Activated naive CD8-positive, alpha-beta T cell treated with anti-CD3 and anti-CD28 coated beads, Interleukin-2, amount 10 ng/mL, durations not matched to agents 7 days and 5 days (primary cell): ENCODE measurements at places on chromosomes 7 and 10. TPM values are rescaled to one million over a fixed set of nuclear protein-coding genes. Genes with fewer than 3 reads are reported as not detected.

Gene ATOH7
- not detected for total RNA-seq

Gene MEST
- 8.7 TPM for total RNA-seq

Gene HERC4
- total RNA-seq, result 71.5 TPM

DNA sequence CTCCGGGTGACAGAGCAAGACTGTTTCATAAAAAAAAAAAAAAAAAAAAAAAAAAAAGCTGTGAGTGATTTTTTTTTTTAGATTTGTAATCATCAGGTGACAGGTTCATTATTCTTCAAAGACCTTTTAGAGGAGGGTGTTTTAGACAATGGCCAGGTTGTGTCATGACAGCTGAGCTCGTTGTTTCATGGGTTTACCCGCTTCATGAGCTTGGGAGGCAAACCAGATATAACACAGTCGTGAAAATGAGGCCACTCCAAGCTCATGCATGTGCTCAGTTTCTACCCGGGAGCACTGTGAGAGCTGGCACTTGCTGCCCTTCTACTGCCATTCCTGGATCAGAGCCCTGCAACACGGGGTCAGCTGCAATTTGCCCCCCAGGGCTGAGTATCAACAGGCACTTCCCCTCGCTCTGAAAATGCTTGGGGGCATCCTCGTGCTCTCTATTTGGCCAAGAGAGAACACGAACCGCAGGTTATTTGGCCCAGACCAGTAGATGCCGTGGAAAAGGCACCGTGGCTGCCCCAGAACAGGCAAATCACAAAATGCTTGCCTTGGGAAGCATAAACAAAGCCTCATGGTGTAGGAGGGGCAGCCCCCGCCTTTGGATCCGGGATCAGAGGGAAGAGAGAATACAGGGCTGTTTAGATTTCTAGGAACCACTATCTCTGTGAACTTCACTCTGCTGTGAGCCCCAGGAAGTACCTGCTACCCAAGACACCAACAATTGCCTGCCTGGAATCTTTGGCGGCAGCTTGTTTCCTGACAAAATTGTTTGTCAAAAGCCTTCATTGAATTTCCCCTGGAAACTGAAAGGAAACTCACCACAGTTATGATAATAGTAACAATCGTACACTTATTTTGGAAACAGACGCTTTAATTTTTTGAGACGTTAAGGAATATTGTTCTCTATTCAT, 371.0 kb downstream of the FRMD4A start:
- no peak for DNase-seq
- peaks cover 1% of the 10 kb centered on the region for H3K36me3 ChIP-seq
- H3K27me3 ChIP-seq, result no peaks in the 10 kb centered on the region
- H3K27ac ChIP-seq, result no peak overlapping the region

DNA sequence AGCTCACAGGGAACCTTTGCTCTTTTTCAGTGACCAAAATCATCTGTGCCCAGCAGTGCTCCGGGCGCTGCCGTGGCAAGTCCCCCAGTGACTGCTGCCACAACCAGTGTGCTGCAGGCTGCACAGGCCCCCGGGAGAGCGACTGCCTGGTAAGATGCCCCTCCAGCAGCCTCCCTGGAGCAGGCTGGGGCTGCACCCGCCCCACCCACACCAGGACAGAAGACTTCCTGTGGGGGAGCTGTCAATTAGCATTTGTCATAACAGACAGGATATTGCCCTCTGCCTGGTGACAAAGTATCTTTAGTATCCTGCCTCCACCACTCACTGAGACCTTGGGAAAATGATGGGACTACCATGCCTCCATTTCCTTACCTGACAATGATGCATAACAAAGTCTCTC, 133.7 kb downstream of the EGFR start:
- no peaks in the 10 kb centered on the region for H3K36me3 ChIP-seq
- DNase-seq, result no peak
- H3K27ac ChIP-seq, result no peak overlapping the region
- H3K27me3 ChIP-seq, result no peaks in the 10 kb centered on the region
- no peaks in the 10 kb centered on the region for H3K4me1 ChIP-seq
- no peak overlapping the region for H3K4me3 ChIP-seq
